ENCODE measurements at places on chromosomes 1 and 21.

GRCh38 chr1:154219541-154219940, 1.2 kb upstream of the UBAP2L start:
- no peak for DNase-seq

DNA sequence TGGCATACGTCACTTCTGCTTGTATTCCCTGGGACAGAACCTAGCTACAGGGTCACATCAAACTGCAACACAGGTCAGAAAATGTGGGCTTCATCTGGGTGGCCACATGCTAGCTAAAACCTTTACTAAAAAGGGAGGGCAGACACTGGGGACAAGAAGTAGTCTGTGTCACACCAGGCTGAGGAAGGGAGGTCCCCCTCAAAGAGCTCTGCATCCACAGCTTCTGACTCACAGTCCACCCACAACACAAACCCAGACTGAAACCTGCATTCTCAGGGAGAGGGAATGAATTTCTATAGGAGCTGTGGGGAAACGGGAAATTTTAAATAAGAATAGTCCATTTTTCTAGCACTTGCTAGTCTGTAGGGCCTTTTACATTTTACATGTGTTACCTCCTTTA, 16.2 kb downstream of the OLIG2 start:
- no peak for DNase-seq

DNA sequence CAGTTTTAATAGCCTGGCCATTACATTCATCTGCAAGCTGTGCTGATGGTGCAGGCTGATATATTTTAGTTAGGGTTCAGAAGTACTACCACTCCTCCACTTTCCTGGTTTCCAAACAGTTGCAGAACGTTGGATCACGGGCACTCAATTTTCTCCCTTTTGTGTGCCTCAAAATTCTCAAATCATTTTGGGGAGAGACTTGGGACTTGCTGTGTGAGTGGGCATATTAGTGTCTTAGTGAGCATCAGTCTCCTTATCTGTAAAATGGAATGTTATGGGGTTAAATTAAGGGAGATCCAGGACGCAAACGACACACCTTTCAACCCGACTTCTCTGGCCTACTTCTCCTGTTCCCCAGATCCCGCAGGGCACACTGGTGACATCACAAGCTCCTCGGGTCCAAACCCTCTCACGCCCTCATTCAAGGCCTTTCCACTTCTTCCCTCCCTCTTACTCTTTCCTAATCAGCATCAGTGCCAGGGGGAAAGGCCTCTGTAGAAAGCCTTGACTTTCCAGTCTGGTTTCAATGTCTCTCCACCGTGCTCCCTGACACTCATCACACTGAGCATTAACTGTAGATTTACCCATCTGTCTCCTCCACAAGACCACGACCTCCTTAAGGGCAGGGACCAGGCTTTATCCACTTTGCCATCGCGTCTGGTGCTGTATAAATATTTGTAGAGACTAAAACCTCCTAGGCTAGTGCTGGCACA, 1.2 kb downstream of the PIGP start:
- no peak for DNase-seq

GRCh38 chr21:41961753-41962152, 7.9 kb upstream of the C2CD2 start:
- no peak for DNase-seq

GRCh38 chr1:97740891-97741290, 179.9 kb downstream of the DPYD start:
- DNase-seq, result no peak

GRCh38 chr21:29386803-29387202, 88.1 kb downstream of the BACH1 start:
- no peak for DNase-seq

GRCh38 chr1:32208891-32209328, at the start of gene DCDC2B:
Gene DCDC2B (plus strand): TSS chr1:32209089. CDS start chr1:32209094, 5 bp downstream.
- no peak for DNase-seq

- no peak for DNase-seq
These were observed 1.7 kb upstream of the KRTAP7-1 start for GRCh38 chr21:30831194-30831765.

DNA sequence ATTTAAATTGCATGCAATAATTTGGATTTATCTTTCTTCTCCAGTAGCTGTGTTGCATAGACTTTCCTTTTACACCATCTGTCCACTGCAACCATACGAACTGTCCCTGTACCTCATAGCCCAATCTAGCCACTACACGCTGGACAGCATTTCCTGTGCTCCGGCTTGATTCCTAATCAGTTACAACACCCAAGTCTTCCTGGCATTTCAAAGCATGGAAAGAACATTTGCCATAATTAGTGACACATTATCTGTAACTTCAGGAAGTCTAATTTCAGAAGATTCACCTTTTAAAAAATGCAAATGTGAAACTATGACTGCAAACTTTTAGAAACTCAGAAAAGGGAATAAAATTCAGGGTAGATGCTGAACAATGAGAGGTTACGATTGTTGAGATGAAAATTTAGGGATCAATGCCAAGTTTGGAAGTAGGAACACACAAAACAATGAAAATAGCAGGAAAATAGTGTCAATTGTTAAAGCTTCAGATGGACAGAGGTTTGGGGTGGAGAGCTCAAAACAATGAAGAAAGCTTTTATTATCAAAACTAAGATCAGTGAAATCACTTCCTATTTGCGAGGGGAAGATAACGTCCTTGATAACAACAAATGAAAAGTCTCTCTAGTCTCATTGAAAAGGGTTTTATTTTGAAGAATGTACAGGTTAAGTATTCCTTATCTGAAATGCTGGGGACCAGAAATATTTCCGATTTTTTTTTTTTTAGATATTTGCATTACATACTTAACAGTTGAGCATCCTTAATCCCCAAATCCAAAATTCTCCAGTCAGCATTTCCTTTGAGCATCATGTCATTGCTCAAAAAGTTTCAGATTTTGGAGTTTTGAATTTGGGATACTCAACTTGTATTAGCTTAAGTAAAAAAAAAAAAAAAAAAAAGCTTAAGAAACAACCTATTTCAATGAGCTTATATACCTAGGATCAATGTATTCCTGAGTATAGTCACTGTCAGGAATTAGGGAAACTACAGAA, 107.3 kb downstream of the FNBP1L start:
- DNase-seq, result no peak

- DNase-seq, result no peak
These were observed 122.3 kb downstream of the XCL2 start for GRCh38 chr1:168421399-168422004.

DNA sequence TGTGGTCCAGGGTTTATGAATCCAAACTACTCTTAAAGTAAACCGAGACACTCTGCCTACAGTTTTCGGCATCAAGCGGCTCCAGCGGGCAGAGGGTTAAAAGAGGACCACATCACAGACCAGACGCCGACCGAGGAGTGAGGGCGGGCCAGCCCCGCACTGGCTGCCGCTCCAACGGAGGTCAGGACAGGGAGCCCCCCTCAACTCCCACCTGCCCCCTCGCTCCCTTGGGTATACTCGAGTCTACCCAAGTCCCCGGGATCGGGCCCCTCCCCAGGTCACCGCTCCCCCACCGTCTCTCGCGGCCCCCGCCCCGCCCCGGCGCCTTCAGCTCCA, 312 bp downstream of the ARNT start:
- DNase-seq, result no peak

GRCh38 chr1:206835186-206835585, 30.2 kb upstream of the IL20 start:
- DNase-seq, result no peak

DNA sequence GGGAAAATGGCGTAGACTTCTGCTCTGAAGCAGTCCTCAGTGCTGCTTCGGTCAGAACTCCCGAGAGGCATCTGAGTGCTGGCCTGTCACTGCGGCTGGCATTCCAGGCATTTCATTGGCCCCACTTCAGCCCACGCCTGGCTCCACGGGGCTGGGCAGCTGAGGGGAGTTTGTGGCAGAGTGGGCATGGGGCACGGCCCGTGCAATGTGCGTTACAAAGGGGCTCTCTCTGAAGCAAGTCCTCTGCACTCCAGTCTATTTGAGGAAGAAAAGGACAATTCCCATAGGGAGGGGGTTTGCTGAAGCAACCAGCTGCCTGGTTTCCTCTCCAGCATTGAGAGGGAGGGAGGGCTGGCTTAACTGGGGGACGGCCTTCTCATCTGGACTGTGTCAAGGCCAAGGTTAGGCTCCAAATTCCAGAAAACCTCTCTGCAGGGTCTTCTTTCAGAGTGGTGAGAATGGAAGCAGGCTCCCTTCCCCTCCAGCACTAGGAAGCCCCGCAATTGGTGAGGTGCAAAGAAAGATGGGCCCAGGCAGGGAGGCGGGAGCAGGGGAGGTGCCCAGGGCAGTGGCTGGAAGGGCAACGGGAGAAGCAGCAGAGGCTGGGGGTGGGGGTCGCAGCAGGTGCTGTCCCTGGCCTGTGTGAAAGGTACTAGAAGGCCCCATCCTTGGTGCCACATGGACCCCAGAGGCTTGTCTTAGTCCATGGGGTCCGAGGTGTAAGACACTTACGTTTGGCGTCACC, 21.1 kb upstream of the GPR157 start:
- DNase-seq, result no peak

DNA sequence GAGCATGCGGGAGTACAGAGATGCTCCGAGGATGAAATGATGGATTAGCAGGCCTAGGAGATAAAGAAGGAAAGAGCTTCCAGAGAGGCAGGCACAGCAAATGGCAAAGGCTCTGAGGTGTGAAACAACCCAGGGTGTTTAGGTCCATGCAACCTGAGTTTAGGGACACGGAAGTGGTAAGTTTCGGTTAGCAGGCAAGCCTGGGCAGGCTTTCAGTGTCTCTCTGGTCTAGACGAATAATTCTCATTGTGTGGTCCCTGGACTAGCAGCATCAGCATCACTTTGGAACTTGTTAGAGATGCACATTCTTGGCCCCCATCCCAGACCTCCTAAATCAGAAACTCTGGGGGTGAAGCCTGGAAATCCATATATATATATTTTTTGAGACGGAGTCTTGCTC, 18.6 kb downstream of the NKAIN1 start:
- no peak for DNase-seq

GRCh38 chr1:71054281-71054731, 6.7 kb upstream of the PTGER3 start:
- DNase-seq, result no peak

DNA sequence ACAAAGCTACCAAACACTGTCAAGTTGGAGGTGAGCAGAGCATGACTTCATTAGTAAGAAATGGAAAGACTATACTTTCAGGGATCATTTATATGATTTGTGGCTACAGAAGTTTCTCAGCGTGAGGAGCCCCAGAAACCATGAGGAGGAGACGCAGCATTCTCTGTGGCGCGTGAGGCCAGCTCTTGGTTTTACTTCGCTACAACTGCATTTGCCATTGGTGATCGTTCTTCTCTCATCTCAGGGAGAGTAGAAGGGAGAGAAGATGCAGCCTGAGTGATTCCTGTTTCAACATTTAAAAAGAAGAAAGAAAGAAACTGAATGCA, 94.5 kb upstream of the ATP1A1 start:
- no peak for DNase-seq

- no peak for DNase-seq
These were observed 73.2 kb downstream of the BCAR3 start for GRCh38 chr1:93608187-93609109.

DNA sequence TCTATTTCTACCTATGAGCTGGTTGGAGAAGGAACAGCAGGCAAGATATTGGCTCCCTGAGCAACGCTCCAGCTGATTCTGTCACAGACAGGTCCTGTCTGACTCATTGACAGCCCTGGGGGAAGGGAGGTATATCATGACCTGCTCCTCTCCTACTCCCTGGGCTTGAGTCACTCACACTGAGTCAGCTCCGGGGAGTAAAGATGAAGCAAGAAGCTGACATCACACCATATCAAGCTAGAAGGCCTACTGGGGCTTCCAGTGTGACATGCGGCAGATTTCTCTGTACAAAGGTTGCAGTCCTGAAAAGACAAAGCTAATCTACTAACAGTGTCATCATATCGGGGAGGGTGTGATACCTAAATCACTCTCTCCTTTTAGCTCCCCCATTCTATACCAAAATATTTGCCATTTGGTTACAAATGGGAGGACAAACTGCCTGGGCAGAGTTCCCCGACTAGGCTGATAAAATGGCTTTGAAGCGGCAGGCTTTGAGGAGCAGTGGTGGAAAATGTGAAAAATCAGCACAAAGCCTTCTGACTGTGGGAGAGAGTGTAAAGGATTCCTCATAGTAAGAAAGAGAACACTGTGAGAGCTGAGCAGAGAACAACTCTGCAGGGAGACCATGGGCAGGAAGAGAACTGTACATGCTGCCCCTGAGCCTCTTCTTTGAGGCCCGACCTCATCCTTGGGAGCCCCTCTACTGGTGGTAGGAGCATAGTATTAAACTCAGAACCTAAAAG, 15.5 kb downstream of the PI4KB start:
- DNase-seq, result peak; percentile 78

- no peak for DNase-seq
These were observed 19.1 kb downstream of the RPAP2 start for GRCh38 chr1:92317836-92318493.

DNA sequence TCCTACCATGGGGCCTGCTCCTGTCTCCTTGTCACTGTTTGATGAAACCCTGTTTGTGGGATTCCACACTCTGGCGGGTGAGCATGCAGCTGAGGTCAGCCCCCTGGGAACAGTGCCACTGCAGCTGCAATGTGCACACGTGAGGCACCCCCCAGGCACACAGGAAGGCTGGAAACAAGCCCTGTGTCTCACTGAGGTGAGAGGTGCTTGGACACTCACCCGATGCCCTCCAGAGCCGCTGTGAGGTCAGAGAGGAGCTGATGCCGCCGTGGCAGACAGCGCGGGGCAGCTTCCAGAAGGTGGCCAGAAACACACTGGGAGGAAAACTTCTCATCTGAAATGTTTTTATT, 49.7 kb downstream of the SLX9 start:
- DNase-seq, result no peak

DNA sequence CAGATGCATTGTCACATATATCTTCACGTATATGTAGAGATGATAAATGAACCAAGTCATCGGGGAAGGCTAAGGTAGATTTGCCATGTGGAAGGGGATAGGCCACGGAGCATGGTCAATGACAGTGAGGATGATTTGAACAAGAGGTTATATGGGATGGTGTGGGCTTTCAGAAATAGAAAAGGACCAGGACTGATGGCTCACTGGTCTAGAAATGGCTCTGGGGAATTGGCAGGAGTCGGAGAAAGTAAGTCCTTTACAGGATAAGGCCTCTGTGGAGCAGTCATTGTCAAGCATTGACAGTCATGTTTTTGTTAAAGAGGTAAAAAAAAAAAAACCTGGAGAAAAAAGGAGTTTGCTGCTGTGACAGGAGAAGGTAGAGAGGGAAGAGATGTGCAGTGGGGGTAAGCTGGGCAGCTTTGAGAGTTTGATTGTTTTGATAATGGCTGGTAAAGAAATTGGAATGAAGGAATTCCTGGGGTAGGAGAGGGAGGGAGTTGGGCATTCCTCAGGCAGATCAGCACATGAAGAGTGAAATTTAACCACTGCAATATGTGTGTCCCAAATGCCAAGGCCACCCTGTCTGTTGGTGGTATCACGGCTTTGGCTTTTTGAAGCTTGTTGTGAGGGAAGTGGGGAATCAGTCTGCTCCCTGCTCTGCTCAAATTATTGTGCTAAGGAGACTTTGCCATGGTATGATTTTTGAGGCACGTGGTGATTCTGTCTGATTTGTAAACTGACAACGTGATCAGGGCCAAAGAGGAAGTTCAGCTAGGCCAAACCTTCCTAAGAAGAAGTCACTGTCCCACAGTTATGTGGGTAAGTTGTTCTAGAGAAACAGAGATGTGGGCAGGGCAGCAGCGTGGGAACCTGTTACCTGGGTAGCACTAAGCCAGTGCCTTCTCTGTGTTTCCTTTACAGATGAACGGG, 26.0 kb downstream of the MACF1 start:
- no peak for DNase-seq

GRCh38 chr1:154418062-154418921, 13.1 kb downstream of the IL6R start:
- no peak for DNase-seq

Measured in stimulated activated CD8-positive, alpha-beta memory T cell treated with anti-CD3 and anti-CD28 coated beads, Interleukin-15, amount 100 ng/mL, for 48 hours (primary cell).